Amygdala (tissue), 56 donors: ENCODE measurements at places on chromosomes 1 and 21.

- DNase-seq = no peak
Observed at GRCh38 chr1:37477198-37477931, 3.0 kb downstream of the ZC3H12A start.

DNA sequence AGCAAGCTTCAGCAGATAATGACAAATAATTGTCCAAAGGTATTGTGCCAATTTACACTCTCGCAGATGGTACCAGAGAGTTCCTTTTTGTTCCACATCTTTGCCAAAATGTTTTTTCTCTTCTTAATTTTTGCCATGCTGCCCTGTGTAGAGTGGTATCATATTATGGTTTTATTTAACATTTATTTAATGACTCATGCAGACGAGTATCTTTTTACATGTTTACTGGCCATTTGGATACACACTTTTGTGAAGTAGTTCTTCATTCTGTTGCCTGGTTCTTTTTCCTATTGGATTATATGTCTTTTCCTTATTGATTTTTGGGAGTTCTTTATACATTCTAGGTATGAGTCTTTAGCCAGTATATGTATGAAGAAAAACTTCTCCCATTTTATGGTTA lies 151.1 kb downstream of the PCNX2 start:
- DNase-seq = no peak

- no peak for DNase-seq
Observed at GRCh38 chr1:151326619-151327222, 495 bp downstream of the PI4KB start.

DNA sequence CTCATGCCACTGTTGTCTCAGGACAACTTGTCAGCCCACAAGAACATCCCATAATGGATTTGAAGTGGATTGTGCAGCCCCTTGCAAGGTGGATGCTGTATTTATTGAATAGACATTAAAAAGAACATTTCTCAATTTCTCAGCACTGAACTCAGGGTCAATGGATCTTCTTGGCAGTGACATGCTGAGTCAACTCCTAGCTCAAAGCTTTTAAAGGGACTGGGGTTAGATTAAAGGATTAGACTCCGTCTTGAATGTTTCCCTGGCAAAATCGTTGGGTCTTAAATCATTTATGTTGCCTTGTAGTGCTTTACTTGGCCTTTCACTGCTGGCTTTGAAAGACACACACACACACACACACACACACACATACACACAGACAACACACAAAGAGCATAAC lies 221.6 kb upstream of the PBX1 start:
- no peak for DNase-seq

GRCh38 chr1:102586022-102586421 lies 522.3 kb downstream of the COL11A1 start:
- DNase-seq = no peak

DNA sequence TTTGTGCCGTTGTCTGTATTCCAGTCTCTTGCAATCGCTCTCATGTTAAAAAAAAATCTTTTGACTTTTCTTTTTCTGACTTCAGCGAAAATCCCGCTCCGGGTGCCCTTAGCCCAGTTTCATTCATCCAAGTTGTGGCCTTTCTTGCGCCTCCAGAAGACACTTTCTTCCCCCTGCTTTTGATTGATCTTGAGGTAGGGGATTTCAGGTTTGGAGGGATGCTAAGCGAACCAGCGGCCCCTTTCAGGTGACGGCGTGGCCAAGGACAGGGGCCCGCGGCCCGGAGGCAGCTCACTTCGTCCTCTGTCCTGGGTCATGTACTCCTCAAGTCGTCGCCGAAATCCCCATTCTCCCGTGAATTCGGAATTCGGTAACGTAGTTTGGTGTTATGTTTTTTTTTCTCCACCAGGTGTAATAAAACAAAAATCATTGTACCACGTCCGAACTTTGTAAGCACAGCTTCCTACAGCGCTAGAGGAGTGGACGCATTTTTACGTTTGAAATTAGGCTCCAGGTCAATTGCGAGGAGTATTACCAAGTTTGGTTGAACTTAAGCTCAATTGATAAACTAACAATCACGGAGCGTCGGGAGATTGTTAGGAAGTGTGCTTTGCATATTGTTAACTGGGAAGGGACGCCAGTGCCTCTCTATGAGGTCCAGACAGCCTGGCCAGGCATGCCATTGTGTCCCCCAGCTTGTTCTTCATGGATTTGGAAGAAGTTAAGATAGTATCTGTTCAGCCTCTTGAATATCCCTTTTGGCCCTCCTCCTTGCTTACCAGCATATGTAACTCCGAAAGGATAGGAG lies 1.1 kb downstream of the MRPS6 start:
- no peak for DNase-seq

- DNase-seq = no peak
Observed at GRCh38 chr1:228937851-228938536, 202.7 kb downstream of the RHOU start.

DNA sequence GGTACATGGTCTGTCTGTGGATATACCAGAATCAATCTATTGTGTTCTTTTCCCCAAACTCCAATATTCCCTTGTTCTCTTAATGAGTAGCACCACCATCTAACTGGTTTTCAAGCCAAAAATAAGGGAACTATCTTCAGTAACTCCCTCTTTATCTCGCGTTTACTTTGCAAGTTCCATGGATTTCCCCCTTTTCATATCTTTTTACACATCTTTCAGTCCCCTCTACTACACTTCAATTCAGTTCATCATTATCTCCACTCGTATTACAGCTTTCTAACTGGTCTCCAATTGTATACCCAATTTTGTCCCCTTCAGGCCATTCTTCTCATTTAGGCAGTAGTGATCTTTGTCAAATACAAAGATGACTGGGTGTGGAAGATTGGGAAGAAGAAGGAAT lies 4.1 kb upstream of the TMCO1 start:
- DNase-seq = no peak

GRCh38 chr1:40078512-40079333 lies 18.3 kb downstream of the PPT1 start:
- no peak for DNase-seq

DNA sequence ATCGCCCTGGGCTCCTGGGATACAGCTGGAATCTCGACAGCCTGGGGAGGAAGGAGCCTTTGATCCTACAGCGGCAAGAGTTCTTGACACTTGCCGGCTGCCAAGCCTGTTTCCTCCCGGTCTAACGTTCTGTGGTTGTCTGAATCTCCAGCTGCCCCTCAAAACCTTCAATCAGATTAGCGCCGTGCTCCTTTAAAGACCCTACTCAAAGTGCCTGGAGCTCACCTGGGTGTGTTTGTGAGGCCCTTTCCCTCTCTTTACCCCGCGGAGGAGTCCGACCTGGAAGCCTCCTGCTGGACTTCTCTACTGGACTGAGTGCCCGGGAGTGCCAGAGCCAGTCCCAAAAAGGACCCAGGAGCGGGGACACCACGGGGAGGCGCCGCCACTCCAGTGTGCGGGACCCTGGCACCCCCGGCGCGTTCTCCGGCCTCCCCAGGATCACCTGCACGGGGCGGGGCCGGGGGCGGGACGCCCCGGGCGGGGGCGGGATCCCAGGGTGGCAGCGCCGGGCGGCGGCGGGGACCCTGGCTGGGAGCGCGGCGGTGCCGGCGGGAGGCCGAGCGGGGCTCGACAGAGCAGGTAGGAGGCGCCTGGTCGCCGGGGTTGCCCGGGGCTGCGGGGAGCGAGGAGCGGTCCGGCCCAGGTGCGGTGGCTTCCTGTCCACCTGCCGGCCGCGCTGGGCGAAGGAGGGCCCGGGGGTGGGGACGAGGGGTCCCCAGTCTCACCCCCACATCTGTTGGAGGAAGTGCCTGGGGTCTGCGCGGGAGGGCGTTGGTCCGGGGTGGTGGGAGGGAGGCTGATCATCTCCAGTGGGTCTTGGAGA lies at the start of gene NCMAP:
NCMAP (plus strand) TSS at position 497 of the 823 bp plus-strand sequence. CDS start 39,344 bp downstream, outside the sequence.
- DNase-seq = no peak

- peak; percentile 84 for DNase-seq
Observed at GRCh38 chr21:42171091-42172053, 47.6 kb upstream of the ABCG1 start.

DNA sequence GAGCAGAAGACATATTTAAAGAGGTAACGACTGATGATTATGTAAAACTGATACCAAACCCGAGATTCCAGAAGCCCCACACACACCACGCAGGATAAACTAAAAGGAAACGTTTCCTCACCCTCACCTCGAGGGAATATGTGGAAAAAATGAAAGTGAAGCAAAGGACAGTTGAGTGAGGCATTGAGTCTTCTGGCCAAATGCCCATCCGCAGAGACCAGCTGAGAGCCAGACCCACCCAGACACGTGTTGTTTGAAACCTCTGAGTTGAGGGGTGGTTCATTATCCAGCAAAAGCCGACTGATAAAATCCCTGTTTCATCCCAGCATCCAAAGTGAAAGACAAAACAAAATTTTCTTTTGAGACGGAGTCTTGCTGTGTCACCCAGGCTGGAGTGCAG lies 29.6 kb upstream of the PCBP3 start:
- DNase-seq = no peak

GRCh38 chr1:61266738-61267137 lies 184.4 kb downstream of the NFIA start:
- DNase-seq = no peak

- no peak for DNase-seq
Observed at GRCh38 chr1:27267153-27267552, 32.7 kb downstream of the WDTC1 start.

DNA sequence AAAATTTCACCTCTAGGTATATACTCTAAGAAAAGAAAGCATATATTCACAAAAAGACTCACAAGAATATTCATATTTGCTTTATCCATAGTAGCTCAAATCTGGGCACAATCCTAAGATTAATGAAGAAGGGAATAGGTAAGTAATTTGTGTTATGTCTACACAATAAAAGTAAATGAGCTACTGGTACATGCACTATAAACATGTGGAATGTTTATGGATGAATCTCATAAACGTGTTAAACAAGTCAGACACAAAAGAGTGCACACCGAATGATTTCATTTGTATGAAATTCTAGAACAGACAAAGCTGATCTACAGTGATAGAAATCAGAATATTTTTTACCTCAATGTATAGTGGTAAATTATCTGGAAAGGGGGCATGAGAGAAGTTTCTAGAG lies 115.3 kb upstream of the B3GALT2 start:
- DNase-seq = no peak

- peak; percentile 3 for DNase-seq
Observed at GRCh38 chr21:38352536-38353219, 95.9 kb downstream of the KCNJ15 start.

GRCh38 chr1:15410884-15411245 lies 1.2 kb downstream of the EFHD2 start:
- no peak for DNase-seq

DNA sequence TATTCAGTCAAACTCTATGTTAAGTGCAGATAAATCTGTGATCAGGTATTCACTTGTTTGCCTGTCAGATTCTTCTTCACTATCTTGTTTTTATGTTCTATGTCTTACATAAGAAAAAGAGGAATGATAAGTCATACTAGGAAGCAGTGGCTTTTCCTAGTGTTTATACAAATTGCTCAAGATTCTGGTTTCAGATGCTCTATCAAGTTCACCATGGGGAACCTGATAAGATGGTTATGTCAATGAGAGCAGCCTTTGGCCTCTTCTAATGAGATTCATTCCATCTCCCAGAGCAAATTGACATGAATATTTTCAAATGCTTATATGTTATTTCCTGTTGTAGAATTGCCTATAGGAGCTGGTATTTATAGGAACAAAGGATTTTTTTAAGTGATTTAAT lies 218.8 kb upstream of the TMPRSS15 start:
- DNase-seq = no peak

- no peak for DNase-seq
Observed at GRCh38 chr1:153801028-153801625, 25.9 kb downstream of the SLC27A3 start.

- DNase-seq = no peak
Observed at GRCh38 chr1:4586611-4587160, 67.7 kb upstream of the AJAP1 start.

GRCh38 chr1:55215194-55216021 lies at the start of gene USP24:
USP24 (minus strand) TSS chr1:55215364; CDS start chr1:55215113, 251 bp downstream.
- DNase-seq = peak; percentile 30

DNA sequence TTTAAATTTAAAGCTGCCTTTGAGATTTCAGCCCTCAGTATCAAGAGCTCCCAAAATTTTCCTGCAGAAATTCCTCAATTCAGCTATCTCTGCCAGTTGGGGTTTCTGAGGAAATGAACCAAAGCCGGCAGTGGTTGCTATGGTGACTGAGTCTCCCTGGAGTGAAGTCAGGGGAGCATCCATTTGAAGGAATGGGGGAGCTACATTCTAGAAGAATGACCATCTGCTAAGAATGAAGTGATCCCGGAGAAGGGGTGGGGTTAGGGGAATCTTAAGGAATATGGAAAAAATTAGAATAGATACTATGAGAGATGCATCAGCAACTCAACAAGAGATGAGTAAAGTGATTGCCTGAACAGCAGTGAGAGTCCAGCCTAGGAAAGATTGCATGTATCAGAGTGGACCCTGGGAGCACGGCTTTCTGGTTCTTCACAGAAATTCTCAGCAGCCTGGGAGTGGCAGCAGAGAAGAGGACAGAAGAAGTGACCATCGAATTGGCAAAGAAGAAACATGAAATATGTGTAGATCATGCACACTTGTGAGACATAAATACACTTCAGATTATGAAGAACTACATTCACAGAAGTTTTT lies 94.7 kb downstream of the CHD1L start:
- DNase-seq = no peak

DNA sequence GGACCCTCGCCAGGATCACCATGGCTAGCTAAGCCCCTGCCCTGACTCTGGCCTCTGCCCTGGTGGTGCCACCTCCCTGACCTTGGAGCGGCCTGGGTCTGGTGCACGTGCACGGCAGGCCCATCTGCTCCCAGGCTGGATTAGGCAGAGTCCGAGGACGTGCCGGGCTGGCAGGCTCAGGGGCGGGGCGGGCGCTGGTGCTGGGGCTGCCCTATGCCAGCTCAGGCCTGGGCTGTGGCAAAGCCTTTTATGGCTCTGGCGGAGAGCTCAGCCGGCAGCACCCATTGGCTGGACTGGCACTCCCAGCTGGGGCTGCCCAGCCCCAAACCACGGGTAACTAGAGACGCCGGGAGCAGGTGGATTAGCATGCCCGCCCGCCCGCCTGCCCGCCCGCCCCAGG lies 17.1 kb upstream of the EDN2 start:
- DNase-seq = no peak

GRCh38 chr1:66648901-66649595 lies 103.2 kb upstream of the DYNLT5 start:
- DNase-seq = no peak

DNA sequence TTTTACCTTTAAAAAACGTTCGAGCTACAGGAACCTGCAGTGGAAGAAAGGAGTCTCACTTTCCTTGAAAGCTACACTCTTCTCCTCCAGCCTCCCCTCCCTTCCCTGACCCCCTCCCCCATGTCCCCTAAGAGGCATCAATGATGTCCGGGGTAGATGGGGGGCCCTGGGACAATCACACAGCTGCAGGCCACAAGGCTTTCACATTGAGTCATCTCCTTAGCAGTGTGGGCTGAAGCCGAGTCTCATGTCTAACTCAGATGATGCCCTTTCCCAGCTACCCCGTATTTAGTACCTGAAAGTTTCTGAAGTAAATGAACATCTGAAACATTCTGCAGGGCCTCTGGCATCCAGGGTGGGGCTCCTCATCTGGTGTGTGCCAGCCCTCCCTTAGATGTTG lies 6.3 kb upstream of the GPR25 start:
- DNase-seq = no peak

DNA sequence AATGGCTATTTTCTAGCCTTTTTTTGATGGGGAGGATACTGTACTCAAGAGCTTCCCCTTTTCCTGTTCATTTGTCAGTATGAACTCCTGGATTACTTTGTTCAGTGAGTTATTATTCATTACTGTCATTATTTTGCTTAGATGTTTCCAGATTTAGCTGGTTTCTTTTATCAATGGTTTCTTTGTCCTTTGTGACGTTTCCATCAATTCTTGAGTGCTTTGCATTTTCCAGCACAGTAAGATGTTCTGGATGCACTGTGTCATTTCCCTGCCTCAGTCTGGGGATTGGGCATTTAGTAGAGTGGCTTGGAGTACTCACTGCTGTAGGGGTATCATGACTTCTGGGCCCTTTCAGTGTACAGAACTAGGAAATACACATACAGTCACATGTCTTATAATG lies 34.2 kb downstream of the MRPS6 start:
- no peak for DNase-seq
